ENCODE measurements at places on chromosomes 7 and 10. TPM values are rescaled to one million over a fixed set of nuclear protein-coding genes. Genes with fewer than 3 reads are reported as not detected.
A peak's percentile ranks its signal among the peaks of the same experiment; 100 is the strongest.

DNA sequence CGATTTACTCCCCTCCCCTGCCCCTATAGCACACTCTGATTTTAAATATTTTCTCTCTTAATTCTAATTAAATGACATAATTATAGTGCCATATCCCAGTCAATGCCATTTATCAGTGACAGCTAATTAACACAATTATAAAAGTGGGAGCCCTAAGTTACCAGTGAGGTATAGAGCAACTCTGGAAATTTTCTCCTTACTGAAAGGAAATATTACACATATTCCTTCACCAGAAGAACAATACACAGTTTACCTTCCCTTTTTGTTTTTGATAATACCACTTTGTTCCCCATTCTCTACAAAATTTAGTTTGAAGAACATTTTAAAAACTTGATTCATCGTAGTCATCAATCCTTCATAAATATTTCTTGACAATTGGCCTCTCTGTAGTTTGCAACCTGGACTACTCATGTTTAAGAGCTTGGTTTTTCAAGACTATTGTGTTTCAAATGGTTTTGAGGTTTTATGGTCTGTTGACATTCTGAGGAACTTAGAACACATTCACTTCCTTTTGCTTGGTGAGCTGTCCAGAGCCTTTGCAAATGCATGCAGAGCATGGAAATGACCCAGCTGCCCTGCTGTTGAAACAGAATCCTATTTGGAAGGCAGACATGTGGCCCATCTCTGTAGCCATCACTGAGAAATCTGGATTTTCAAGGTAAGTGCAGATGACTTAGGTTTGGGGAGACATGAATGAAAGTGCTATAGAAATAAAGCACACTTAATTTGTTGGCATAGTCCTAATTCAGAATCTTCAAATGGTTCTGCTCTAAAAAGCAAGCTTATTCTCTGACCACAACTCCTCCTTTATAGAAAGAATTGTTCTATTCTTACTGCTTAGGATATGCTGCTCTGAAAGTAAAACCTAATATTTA is at the start of gene GPR141:
Gene GPR141, plus strand, starts transcription at position 521 of the 875 bp plus-strand sequence. CDS start 56,628 bp downstream, outside the sequence.
- H3K27me3 ChIP-seq: no peaks in the 10 kb centered on the region
- DNase-seq: peak; percentile 73
- no peaks in the 10 kb centered on the region for H3K4me1 ChIP-seq
- peaks cover 1% of the 10 kb centered on the region for H3K36me3 ChIP-seq

DNA sequence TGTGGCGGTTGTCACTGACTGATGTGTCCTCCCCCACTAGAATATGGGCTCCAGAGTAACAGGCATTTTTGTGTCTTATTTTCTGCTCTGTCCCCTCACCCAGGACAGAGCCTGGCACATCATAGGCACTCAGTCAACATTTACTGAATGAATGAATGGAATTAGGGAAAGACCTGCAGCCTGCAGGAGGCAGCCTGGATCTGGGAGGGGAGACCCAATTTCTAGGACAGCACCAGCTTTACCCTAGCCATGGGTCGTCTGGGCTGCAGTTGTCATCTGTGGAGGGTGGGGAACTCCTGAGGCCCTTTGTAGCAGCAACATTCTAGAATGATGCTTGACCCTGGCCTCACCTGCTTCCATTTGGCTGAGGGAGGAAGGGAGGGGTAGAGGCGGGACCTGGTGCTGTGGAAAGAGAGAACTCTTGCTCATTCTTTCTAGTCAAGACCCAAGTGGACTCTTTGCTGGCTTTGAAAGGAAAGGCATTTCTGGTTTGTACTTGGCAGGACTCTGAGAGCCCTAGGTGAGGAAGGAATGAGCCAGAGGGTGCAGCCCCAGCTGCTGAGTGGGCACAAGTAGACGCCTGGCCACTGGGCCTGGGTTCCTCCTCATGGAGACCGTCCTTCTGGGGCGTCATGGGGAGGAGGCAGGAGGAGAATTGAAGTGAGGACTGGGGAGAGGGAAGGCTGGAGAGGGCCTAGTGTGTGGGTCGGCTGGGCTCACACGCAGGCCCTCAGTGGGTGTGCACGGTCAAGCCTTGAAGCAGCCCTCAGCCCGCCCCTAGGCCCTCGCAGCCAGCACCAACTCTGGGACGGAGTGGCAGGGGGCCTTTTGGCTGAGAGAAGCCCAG is 8.9 kb downstream of the FGF8 start:
- H3K4me1 ChIP-seq: no peaks in the 10 kb centered on the region
- no peak overlapping the region for H3K4me3 ChIP-seq
- H3K27me3 ChIP-seq: peaks cover 34% of the 10 kb centered on the region
- no peak overlapping the region for H3K27ac ChIP-seq
- H3K36me3 ChIP-seq: no peaks in the 10 kb centered on the region

GRCh38 chr10:22133749-22134624 is 83.8 kb downstream of the EBLN1 start:
- no peaks in the 10 kb centered on the region for H3K36me3 ChIP-seq
- H3K27me3 ChIP-seq: no peaks in the 10 kb centered on the region
- H3K4me3 ChIP-seq: no peak overlapping the region
- no peaks in the 10 kb centered on the region for H3K4me1 ChIP-seq

- H3K36me3 ChIP-seq: no peaks in the 10 kb centered on the region
- no peak overlapping the region for H3K4me3 ChIP-seq
- peaks cover 30% of the 10 kb centered on the region for H3K4me1 ChIP-seq
- DNase-seq: peak; percentile 95
- H3K27me3 ChIP-seq: no peaks in the 10 kb centered on the region
- no peak overlapping the region for H3K27ac ChIP-seq
Measured at GRCh38 chr7:96041171-96041570, 268.8 kb downstream of the DYNC1I1 start.

DNA sequence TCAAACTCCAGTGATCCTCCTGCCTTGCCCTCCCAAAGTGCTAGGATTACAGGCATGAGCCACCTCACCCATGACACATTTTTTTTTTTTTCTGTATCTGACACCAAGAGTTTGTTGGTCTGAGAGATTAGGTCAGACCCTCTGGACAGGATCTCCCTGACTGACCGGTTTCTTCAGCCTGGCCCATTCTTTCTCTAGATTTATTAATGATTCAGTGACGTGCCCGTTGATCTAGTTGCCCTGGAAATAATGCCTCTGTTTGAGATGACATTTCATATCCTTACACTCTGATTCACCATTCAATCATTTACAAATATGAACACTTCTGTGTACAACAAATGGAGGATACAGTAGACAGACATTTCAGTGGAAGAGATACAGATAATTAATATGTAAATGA is 1.4 kb upstream of the ZNF212 start:
- H3K4me3 ChIP-seq: no peak overlapping the region
- H3K27ac ChIP-seq: no peak overlapping the region
- H3K4me1 ChIP-seq: peaks cover 10% of the 10 kb centered on the region

GRCh38 chr10:110571093-110571743 is 3.7 kb downstream of the SMC3 start:
- DNase-seq: no peak
- H3K4me1 ChIP-seq: peaks cover 26% of the 10 kb centered on the region
- H3K27ac ChIP-seq: no peak overlapping the region
- H3K4me3 ChIP-seq: no peak overlapping the region

The PARD3 gene
- total RNA-seq: 28.8 TPM

The DLG5 gene
- 33.2 TPM for total RNA-seq

DNA sequence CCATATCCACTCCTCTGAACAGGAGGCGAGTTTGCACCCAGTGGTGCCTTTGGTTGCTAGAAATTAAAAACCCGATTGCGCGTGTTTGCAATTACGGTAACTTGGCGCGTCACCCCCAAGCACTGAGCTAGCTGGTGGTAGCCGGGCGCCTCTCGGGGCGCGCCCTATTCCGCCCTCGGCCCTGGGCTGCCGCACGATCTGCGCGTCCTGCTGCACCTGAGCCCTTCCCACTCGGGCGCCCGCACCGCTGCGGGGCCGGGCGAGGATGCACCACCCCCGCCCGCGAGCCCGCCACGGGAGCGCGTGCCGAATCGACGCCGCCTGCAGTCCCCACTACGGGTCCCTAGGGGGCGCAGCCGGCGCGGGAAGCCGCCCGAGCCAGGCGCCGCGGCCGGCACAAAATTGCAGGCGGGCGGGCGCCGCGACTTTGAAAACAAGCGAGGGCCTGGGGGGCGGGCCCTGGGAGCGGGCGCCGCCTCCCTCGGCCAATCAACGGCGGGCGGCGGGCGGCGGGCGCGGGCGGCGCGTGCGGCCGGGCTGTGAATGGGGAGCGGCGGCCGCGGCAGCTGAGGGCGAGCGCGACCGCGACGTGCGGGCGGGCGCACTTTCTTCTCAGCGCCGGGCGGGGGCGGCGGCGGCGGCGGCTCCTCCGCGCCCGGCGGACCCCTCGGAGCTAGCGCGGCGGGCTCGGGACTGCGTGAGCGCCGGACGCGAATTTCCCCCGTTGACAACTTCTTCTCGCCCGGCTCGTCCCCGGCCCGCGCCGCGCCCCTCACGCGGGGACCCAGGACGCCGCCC is at the start of gene SDK1:
Gene SDK1, plus strand, starts transcription at position 602 of the 798 bp plus-strand sequence. CDS start 335 bp downstream, outside the sequence.
- peak; percentile 95 for DNase-seq
- peak within 1 kb of the TSS; percentile 62 for H3K4me3 ChIP-seq
- no peak within 1 kb of the TSS for H3K27ac ChIP-seq

The CXCL12 gene
- total RNA-seq: 91.4 TPM

The MYL10 gene
- total RNA-seq: not detected

The GJC3 gene
- total RNA-seq: 0.31 TPM

DNA sequence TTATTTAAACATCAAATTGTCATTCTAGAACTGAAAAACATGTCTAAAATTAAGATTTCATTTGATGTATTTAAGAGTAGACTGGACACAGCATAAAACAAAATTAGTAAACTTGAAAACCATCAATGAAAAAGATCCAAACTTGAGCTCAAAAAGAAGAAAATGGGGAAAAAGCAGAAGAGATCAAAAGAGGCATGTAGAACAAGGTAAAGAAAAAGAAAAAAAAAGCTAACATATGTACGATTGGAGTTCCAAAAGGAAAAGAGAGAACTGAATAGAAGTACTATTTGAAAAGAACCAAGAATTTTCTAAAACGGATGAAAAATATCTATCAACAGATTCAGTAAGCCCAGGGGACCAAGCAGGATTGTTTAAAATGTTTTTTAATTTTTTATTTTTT is 3.6 kb downstream of the FBXL13 start:
- DNase-seq: no peak
- H3K4me1 ChIP-seq: peaks cover 5% of the 10 kb centered on the region
- H3K27me3 ChIP-seq: no peaks in the 10 kb centered on the region
- H3K36me3 ChIP-seq: no peaks in the 10 kb centered on the region
- no peak overlapping the region for H3K27ac ChIP-seq

- peak overlapping the region; percentile 68 for H3K27ac ChIP-seq
- DNase-seq: no peak
- H3K27me3 ChIP-seq: no peaks in the 10 kb centered on the region
- H3K4me3 ChIP-seq: no peak overlapping the region
Measured at GRCh38 chr7:149071641-149072437, 18.7 kb downstream of the ZNF786 start.

The ERVW-1 gene
- 0.25 TPM for total RNA-seq

DNA sequence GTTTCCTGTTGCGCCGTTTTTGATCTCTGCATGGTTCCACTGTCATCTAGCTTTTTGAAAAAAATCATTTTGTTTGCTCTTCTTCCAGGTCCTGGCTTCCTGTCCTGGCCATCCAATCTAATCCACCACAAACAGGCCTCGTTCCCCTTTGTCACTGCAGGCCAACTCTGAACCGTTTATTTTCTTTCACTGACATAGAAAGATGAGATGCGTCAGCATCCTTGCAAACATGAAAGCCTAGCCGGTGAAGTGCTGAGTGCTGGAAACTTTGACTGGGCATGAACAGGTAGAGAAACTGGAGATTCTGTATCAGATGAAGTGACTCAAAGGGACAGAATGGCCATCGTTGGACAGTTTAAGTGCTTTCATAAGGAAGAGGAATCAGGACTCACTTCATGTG is 1247.8 kb downstream of the TYW1 start:
- no peak for DNase-seq
- no peak overlapping the region for H3K4me3 ChIP-seq
- no peak overlapping the region for H3K27ac ChIP-seq
- no peaks in the 10 kb centered on the region for H3K4me1 ChIP-seq

The HTR7 gene
- 0.18 TPM for total RNA-seq

GRCh38 chr10:5683065-5683464 is 1.6 kb upstream of the TASOR2 start:
- no peaks in the 10 kb centered on the region for H3K27me3 ChIP-seq
- DNase-seq: no peak
- no peak overlapping the region for H3K27ac ChIP-seq
- H3K4me1 ChIP-seq: peaks cover 13% of the 10 kb centered on the region
- H3K4me3 ChIP-seq: no peak overlapping the region
- no peaks in the 10 kb centered on the region for H3K36me3 ChIP-seq

The PIK3CG gene
- 10.1 TPM for total RNA-seq

The C10orf105 gene
- 0.58 TPM for total RNA-seq
